ENCODE measurements at places on chromosomes 13 and 19.

- DNase-seq: no peak
These were observed 32.2 kb upstream of the TEX29 start for GRCh38 chr13:111288276-111288675.

DNA sequence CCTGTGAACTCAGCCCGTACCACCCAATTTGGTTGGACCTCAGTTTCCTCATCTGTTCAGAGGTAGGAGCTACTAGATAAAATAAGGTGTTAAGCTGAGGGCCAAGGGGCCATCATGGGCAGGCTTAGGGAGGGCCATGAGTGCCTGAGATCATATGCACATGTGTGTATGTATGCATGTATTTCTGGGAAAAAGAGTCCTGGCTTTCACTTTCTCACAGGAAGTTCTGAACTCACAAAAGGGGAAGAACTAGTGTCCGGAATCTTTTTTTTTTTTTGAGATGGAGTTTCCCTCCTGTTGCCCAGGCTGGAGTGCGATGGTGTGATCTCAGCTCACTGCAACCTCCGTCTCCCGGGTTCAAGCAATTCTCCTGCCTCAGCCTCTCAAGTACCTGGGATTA is 18.9 kb downstream of the TGFB1 start:
- no peak for DNase-seq

GRCh38 chr13:47897411-47898050 is 103.5 kb downstream of the SUCLA2 start:
- no peak for DNase-seq

GRCh38 chr19:35031072-35031881 is 1.0 kb downstream of the SCN1B start:
- no peak for DNase-seq

DNA sequence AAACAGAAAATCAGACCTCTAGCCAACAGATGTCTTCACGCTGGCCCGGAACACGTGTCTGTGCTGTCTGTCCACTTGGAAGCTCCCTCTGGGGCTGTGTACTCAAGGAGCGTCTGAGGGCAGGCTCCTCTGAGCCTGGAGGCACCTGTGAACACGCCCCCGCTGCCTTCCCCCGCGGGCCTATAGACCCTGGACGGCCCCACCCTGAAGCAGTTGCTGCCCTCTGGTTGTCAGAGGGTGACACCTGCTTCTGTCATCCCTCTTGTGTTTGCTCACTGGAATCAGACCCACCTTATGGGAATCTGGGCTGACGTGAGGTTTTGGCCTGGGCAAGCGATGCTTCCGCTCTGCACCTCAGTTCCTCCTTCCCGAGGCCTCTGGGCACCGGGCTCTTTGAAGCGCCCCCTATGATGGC is 19.2 kb downstream of the EPN1 start:
- no peak for DNase-seq

DNA sequence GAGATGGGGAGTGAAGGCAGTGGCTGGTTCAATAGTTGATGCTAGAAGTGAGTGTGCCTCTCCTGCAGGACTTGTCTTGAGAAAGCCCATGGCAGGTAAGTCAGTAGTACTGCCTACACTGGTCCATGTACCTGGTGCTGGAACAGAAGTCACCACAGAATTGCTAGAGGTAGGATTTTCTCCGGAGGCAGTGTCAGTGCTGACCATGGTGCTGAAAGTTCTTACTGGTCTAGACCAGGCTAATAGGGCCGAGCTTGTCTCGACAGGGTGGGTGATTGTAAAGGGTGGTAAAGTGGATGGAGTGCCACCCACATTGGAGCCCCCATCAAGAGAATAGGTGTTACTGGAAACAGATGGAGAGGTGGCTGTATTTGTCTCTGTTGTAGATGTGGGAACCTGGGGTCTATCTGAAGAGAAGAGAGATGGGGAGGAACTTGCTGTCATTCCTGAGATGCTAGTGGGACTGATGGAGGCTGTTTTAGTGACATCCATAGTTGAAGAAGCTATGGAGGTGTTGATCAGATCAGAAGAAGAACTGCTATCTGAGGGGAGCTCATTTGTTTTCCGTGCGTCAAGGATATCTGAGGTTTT is 36.6 kb downstream of the MUC16 start:
- no peak for DNase-seq

DNA sequence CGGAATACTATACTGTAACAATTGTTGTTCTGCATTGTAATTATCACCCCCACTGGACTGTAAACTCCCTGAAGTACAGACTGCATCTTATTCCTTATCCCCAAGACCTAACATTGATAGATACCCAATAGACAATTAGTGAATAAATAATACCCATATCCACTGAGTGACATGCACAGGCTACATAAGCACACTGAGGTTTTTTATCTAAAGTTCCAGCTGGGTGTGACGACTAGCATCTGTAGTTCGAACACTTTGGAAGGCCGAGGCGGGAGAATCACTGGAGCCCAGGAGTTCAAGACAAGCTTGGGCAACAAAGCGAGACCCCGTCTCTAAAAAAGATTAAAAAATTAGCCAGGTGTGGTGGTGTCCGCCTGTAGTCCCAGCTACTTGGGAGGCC is 2.5 kb downstream of the KPNA3 start:
- DNase-seq: no peak

DNA sequence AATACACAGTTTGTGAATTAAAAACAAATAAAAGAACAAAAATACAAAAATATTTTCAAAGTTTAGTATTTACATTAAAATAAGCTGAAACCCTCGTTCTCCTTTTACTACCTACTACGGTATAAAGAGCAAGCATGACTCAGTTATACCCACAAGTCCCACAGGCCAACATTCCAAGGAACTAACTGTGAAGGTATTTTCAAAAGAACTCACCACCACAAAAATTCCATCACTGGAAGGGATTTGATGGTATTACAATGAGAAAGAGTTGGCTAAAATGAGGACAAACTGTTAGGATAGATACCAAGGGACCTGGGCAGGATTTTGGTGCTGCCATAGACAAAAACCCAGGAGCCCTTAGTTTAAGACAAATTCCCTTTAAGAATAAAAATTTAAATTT is 122.7 kb downstream of the TBC1D4 start:
- no peak for DNase-seq

DNA sequence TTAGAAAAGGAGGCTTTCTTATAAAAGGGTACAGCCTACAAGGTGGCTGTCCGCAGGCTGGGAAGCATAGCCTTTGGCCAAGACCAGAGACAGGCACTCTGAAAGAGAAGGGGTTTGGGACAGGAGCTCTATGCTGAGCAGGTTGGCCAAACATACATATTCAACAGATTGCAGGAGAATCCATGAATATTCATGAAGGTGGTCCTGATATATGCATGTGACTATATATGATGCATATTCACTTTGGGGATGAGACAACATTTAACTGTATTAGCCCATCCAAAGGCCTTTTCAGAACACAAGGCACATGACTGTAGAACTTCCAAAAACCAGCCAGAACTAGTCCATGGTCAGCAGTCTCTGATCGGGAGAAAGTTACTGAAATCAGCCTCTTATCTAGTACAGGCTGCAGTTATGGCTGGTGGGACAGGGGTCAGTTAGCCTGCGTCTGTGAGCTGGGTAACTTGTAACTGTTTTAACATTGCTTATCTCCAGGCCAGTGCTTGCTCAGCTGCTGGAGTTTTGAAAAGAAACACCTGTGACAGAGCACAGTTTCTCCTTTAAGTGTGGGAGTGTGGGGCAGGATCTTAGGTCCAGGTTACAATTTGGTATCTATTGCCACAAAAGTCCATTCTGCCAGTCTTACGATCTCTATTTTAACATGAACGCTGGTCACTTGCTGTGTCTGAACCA is 924.2 kb downstream of the UQCRFS1 start:
- no peak for DNase-seq

DNA sequence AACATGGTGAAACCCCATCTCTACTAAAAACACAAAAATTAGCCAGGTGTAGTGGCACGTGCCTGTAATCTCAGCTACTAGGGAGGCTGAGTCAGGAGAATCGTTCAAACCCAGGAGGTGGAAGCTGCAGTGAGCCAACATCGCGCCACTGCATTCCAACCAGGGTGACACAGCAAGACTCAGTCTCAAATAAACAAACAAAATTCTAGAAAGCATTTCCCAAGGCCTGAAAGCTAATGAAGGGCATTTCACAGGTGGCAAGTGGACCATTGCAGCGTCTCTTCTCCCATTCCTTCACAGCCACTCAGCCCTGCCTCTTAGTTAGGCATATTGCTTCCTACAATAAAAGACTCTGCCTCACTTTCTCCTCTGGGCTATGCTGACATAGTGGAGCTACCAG is 13.5 kb upstream of the RXFP2 start:
- DNase-seq: no peak

- DNase-seq: no peak
These were observed 62.1 kb downstream of the KLF2 start for GRCh38 chr19:16386619-16387240.

GRCh38 chr13:76597868-76598267 is 288.3 kb downstream of the KCTD12 start:
- no peak for DNase-seq

- no peak for DNase-seq
These were observed 8.5 kb upstream of the CRYL1 start for GRCh38 chr13:20534038-20534608.

DNA sequence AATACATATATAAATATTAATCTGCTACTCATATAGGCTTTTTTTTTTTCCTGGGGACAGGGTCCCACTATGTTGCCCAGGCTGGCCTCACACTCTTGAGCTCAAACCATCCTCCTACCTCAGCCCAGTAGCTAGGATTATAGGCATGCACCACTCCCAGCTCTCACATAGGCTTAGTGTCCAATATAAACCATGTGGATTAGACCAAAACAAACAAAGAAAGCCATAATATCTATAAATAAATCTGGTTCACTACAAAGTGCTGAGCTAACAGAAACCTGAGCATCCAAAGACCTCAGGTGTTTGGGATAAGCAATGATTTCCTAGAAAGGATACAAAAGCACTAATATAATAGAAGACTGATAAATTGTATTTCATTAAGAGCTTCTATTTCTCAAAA is 26.0 kb downstream of the TBC1D4 start:
- no peak for DNase-seq

- no peak for DNase-seq
These were observed 258.9 kb downstream of the PCDH20 start for GRCh38 chr13:61156753-61157152.

Data from stimulated activated CD8-positive, alpha-beta memory T cell treated with anti-CD3 and anti-CD28 coated beads, Interleukin-7, amount 100 ng/mL, for 48 hours (primary cell).